ENCODE measurements at places on chromosomes 3 and 15. TPM values are rescaled to one million over a fixed set of nuclear protein-coding genes. Genes with fewer than 3 reads are reported as not detected.

The CD80 gene
- not detected for total RNA-seq

The GMPPB gene
- total RNA-seq, result 50.4 TPM

DNA sequence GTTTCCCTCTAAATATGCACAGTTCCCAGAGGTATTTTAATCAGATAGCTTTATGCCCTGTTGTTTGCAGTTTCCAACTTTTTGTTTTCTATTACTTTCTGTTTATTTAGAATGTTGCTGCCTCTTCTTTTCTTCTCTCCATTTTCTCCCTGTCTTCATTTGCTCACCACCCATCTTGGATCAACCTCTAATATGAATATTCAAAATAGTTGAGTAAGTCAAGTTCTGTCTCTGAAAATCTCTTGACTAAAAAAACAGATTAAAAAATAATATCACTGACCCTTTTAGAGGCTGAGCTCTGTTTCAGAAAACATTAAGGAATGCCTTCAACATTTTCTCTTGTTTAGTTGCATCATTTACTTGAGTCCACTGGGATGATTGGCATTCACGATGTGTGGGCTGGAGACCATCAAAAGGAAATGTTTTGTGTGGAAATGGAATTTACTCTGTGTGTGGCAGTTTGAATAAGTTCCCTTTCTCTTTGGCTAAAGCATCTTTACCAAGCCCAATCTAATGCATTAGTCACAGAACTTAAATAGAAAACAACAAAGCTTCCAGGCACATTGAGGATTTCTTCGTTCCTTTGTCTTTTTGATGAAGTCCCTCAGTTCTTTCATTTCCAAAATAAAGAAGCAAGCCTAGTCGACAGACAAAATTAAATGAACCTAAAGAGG, 633.9 kb upstream of the TGFBR2 start:
- no peak for DNase-seq

DNA sequence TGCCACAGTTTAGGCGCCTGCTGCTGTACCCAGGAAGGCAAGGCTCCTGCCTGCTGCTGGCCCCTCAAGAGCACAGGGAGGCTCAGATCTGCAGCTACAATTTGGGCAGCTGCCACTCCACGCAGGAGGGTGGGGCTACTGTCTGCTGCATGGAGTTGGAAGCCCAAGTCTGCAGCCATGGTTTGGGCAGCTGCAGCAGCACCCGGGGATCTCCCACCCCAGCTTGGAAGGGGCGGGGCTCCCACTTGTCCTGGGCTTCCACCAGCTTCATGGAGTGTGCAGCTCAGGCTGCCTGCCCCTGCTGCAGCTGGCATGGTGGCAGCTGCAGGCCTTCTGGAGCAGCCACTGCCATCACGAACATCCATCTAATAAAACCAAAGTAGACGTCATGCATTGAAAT, 512.9 kb downstream of the PYDC2 start:
- DNase-seq, result no peak

The TRPM1 gene
- total RNA-seq, result not detected

DNA sequence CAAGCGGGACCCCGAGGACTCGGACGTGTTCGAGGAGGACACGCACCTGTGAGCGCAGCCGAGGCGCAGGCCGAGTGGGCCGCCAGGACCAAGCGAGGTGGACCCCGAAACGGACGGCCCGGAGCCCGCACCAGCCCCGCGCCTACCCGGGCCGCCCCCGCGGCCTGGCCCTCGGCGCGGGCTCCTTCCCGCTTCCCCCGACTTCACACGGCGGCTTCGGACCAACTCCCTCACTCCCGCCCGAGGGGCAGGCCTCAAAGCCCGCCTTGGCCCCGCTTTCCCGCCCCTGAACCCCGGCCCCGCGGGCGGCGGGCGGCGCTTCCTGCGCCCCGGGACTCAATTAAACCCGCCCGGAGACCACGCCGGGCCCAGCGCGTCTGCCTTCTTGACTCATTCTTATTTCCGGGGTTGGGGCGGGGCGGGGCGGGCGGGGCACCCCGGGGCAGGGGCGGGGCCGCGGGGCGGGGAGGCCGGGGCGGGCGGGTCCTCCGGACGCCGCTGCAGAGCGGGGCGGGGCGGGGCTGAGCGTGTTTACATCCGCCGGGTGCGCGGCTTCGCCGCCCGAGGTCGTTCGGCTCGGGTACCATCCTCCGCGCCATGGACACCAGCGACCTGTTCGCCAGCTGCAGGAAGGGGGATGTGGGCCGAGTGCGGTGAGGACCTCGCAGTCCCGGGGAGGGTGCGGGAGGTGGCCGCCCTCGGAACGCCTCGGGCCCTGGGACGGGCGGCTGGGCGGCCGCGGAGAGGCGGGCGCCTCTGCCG, at the start of gene ABTB1:
TSS of gene ABTB1 (plus strand) at position 524 of the 762 bp plus-strand sequence. CDS start at position 598, 74 bp downstream.
- DNase-seq, result no peak

DNA sequence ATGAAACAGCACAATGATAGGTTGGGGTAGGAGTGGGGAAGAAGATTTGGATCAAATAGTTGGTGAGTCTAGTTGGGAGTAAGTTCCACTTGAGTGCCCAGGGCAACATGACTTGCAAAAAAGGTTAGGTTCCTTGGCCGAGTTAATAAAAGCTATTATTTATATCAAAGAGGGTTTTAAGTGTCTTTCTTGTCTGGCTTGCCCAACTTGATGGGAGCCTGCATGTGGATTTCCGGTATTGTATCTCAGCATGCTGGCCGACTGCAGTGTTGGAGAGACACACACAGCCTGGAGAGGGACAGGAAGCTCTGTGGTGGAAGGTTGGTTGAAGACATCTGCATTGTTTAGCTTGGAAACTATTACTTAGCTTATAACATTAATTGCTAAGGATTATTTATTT, 449.5 kb upstream of the TBL1XR1 start:
- no peak for DNase-seq

DNA sequence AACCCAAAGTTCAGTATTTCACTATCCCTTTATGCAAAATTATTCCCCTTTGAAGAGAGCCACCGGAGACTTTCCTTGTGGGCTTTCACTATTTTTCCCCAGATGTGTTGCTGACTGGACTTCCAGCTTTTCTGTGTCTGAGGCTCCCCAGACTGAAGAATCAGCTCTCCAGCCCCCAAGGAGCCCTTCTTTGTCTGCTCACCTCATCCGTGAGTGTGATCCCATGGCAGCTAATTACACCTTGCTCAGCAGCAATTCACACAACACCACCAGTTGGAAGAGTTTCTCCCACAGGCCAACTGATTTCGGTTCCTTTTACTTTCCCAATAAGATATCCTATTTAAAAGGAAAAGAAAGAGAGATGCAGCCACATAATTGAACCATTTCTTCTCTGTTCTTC, 249.5 kb upstream of the TRIM42 start:
- DNase-seq, result no peak

The SYNM gene
- total RNA-seq, result 2.1 TPM

The GRM2 gene
- total RNA-seq, result not detected

- DNase-seq, result no peak
Measured at GRCh38 chr3:128987302-128988100, 6.4 kb downstream of the CFAP92 start.

The PCOLCE2 gene
- total RNA-seq, result 7.7 TPM

GRCh38 chr3:13060341-13060910, 12.8 kb downstream of the IQSEC1 start:
- no peak for DNase-seq

DNA sequence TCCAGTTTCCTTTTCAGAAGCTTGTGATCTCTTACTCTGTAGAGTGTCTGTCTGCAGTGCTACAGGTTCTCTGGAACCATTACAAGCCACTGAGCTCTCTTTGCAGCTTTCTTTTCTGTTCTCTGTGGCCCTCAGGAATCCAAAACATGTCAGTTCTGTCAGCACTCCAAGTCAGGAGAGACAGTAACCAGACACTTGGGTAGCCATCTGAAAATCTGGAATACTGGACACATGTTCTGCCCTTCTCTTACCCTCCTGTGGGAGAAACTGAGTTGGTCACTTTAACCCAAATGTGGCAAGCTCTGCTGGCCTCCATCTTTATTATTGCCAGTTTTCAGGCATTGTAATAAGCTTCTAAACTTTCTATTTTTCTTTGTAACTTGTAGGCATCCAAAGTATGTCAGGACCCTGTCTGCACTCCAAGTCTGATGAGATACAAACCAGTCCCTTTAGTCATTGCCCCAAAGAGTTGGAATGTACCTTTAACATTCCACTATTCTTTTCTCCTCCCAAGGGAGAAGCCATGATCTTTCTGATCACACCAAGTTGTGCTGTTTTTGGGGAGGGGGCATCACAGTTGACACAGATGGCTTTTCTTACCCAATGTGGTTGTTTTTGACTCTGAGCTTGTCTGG, 183.7 kb downstream of the DPH6 start:
- DNase-seq, result no peak

GRCh38 chr15:67193223-67193990, 61.1 kb downstream of the AAGAB start:
- DNase-seq, result no peak

GRCh38 chr3:155164306-155164705, 84.2 kb downstream of the MME start:
- no peak for DNase-seq

- no peak for DNase-seq
Measured at GRCh38 chr15:38609097-38609738, 44.6 kb upstream of the RASGRP1 start.

GRCh38 chr3:17078926-17079465, 194.2 kb downstream of the PLCL2 start:
- DNase-seq, result no peak

DNA sequence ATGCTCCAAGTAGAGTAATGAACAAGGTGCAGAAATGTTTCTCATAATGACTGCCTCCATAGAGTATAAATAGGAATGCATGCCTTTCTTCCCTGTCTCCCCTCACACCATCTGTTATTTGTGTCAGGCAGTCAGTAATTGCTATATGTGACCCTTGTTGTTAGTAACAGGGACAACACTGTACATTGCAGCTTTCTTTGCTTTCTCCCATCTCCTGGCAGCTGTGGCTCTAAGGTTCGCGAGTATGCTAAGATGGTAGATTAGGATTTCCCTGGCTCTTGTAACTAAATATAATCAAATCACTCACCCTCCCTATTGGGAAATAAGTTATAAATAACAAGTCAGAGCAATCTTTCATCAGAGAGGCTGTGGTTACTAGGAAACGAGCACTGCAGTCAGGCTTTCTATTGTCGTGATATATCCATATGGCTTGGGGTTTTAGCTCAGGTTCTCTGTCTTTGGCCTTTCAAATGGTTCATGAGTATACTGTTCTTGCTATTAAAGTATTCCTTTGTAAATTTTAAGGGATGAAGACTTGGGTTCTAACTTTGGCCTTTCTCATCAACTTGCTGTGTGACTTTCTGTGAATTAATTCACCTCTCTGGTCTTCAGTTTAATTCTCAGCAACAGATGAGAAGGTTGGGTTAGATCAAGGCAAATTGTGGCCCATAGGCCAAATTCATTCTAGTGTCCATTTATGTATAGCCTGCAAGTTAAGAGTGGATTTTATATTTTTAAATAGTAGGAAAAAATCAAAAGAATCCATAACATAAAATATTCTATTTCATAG, 8.1 kb upstream of the MINDY4B start:
- DNase-seq, result no peak

The SLC28A2 gene
- total RNA-seq, result not detected

DNA sequence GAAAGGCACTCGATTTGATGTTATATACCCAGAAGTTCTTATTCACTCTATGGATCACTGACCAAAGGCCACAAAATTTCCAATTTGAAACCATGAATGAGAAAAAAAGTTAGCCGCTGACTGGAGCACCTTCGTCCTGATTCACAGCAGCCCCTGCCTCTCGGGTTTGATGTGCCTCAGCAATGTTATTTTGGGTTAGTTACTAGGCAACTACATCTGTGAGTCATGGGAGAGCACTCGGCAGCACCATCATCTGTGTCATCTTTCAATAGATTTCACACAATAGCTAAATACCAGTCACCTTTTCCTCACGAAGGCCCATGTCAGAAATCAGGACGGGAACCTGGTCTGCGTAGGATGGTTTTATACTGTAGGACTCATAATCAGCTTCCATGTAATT, 269.2 kb downstream of the ZBBX start:
- DNase-seq, result peak; percentile 19

DNA sequence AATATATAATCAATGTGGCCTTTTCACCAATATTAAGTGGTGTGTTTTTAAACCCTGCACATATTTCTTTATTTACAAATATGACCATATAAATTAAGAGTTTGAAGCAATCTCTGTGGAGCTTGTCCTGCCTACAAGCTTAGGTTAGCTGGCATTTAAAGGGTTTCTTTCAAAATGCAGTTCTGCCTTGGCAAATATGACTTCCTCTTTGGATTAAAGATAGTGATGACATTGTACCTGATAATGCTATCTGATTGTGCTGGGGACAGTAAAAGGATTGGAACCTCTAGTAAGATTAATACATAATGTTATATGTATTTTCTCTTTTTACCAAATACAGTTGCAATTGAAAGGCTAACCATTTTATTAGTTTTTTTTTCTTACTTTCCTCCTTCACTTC, 249.1 kb downstream of the OTOL1 start:
- DNase-seq, result no peak

DNA sequence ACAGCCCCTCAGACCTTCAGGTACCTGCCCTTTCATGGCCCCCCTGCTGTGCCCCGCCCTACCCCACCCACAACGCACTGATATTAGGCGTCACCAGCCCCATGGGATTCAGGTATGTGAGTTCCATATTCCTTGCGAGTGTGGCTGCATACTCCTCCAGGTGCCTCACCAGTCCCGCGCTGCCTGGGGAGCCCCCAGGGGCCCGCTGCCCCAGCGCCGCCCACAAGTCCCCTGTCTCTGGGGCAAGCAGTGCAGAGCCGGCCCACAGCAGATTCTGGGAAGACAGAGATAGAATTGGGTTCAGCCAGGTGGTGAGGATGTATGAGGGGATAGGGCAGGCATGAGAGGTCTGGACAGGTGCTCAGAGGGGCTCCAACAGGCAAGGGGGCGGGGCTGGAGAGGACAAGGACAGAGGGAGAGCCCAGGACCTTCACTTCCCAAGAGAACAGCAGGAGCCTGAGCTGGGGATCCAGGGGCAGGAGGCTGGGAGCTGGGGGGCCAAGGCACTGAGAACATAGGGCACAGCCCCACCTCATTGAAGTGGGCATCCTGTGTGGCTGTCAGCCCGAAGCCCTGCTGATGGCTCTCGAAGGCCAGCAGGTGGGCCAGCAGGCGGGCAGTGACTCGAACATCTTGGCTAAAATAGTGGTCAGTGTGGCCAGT, 13.1 kb upstream of the SLC26A6 start:
- no peak for DNase-seq

DNA sequence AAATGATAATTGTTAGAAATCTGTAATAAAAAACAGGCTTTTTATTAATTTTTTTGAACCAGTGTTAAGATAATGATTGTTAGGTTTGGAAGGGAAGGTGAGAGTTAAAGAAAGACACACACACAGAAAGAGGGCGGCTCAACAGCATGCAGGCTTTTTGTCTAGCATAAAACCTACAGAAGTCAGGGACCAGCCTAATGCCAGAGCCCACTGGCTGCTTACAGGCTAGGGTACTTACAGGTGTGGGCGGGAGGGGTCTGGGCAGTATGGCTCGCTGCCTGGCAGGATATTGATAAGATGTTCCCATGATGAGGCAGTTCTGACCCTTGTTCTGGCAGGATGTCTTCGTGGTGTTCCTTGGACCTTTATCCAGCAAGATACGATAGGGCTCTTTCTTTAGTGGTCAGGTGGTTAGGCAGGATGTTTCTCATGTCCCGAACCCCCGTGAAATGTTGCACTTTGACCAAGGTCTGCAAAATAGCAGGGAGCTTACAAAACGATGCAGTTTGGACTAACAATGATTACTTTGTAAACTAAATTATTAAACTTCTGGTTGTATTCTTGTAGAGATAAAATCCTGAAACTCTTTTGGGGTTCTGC, 84.7 kb downstream of the DCUN1D1 start:
- DNase-seq, result no peak

- DNase-seq, result no peak
Measured at GRCh38 chr3:86162521-86162920, 828.4 kb downstream of the VGLL3 start.

- DNase-seq, result peak; percentile 96
Measured at GRCh38 chr15:43913026-43913780, 86.4 kb downstream of the WDR76 start.

Data from epithelial cell of proximal tubule (primary cell).